ENCODE measurements at places on chromosomes 13 and 19. TPM values are rescaled to one million over a fixed set of nuclear protein-coding genes. Genes with fewer than 3 reads are reported as not detected.
A peak's percentile ranks its signal among the peaks of the same experiment; 100 is the strongest.

DNA sequence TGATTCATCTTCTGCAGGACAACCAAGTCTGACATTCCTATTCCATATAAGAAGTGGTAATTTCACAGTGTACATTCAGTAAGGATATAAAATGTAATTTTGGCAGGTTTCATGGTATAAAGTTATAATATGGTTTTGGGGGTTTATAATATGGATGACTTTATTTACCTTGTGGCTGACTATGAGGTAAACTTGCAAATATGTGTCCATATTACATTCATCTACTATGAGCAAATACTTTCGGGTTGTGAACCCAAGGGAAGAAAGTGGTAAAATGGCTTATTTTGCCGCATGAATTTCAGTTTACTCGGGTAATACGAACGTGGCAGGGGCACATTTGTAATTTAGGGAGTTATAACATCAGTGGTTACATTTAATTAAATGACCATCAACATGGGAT, 86.7 kb upstream of the TNFSF11 start:
- DNase-seq, result no peak
- H3K27me3 ChIP-seq, result no peaks in the 10 kb centered on the region
- H3K4me3 ChIP-seq, result no peak overlapping the region

- DNase-seq, result no peak
- H3K27ac ChIP-seq, result no peak overlapping the region
- no peaks in the 10 kb centered on the region for H3K4me1 ChIP-seq
Observed at GRCh38 chr13:100108913-100109507, 20.1 kb downstream of the PCCA start.

Gene TRPC4
- not detected for total RNA-seq

Gene PCP2
- 0.91 TPM for total RNA-seq

Gene HIF3A
- not detected for total RNA-seq

Gene PGLYRP1
- not detected for total RNA-seq

Gene CD70
- 63.1 TPM for total RNA-seq

Gene ZC3H4
- 99.6 TPM for total RNA-seq

- no peaks in the 10 kb centered on the region for H3K36me3 ChIP-seq
- H3K27me3 ChIP-seq, result no peaks in the 10 kb centered on the region
- H3K4me3 ChIP-seq, result no peak overlapping the region
- DNase-seq, result no peak
- no peaks in the 10 kb centered on the region for H3K4me1 ChIP-seq
Observed at GRCh38 chr13:36553491-36553890, 120.3 kb upstream of the SERTM1 start.

DNA sequence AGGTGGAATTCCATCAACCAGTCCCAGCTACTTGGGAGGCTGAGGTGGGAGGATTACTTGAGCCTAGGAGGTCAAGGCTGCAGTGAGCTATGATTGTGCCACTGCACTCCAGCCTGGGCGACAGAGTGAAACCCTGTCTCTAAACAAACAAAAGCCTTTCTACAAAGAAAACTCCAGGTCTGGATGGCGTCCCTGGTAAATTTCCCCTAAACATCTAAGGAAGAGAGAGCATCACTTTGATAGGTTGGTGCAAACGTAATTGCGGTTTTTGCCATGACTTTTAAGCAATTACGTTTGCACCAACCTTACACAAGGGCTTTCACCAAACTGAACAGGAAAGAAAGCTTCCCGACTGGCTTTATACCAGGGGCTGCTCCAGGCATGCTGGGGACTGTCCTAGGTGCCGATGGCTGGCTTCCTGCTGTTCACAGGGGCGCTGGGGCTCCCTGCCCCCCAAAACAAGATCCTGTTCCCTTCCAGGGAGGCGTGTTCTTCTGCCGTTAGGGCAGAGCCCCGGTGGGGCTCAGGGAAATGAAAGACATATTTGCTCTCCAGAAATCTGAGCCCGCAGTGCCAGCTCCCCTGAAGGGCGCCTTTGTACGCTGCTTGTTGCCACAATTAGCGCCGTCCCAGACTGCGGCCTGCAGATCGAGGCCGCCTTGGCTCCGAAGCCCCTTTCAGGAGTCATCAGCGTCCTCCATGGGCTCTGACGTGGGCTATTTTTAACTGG, 38.7 kb upstream of the KLF2 start:
- no peak for DNase-seq
- no peaks in the 10 kb centered on the region for H3K36me3 ChIP-seq
- peak overlapping the region; percentile 28 for H3K4me3 ChIP-seq
- no peaks in the 10 kb centered on the region for H3K27me3 ChIP-seq
- H3K27ac ChIP-seq, result no peak overlapping the region
- peaks cover 27% of the 10 kb centered on the region for H3K4me1 ChIP-seq

Measured in CD8-positive, alpha-beta memory T cell (primary cell).